ENCODE measurements at places on chromosomes 2 and 18. TPM values are rescaled to one million over a fixed set of nuclear protein-coding genes. Genes with fewer than 3 reads are reported as not detected.

GRCh38 chr2:197165020-197165419 lies 145.6 kb downstream of the ANKRD44 start:
- no peaks in the 10 kb centered on the region for H3K27me3 ChIP-seq
- H3K36me3 ChIP-seq, result no peaks in the 10 kb centered on the region
- no peak overlapping the region for H3K27ac ChIP-seq
- H3K4me3 ChIP-seq, result no peak overlapping the region
- H3K4me1 ChIP-seq, result no peaks in the 10 kb centered on the region

DNA sequence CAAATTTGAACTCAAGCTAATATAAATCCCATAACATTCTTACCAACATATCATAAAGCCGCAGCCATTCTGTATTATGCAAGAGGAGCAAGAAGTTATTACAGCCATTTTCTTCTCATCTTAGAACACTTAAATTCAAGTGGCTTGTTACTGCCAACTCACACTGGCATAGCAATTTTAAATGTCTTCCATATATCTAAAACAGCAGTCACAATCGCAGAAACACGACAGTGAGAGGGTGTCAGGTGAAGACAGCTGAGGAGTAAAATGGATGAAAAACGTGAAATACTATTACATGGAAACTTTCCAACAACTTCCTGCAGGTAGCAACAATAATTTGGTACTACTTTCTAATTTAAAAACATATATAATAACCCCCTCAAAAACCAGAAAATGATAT lies 17.9 kb downstream of the PPP3R1 start:
- no peaks in the 10 kb centered on the region for H3K36me3 ChIP-seq
- no peak overlapping the region for H3K27ac ChIP-seq
- H3K4me3 ChIP-seq, result no peak overlapping the region
- DNase-seq, result no peak
- H3K4me1 ChIP-seq, result peaks cover 94% of the 10 kb centered on the region

- DNase-seq, result no peak
- H3K27me3 ChIP-seq, result no peaks in the 10 kb centered on the region
- no peak overlapping the region for H3K27ac ChIP-seq
- no peak overlapping the region for H3K4me3 ChIP-seq
These were observed 31.1 kb downstream of the ACTR3 start for GRCh38 chr2:113920996-113921395.

DNA sequence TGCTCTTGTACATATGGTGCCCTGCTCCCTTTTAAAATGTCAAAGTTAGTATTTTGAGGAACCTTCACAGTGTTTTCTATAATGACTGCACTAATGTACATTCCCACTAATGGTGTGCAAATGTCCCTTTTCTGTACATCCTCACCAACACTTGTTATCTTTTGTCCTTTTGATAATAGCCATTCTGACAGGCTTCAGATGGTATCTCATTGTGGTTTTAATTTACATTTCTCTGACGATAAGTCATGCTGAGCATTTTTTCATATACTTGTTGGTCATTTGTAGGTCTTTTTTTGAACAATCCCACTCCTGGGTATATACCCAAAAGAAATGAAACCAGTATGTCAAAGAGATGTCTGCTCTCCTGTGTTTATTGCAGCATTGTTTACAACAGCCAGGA lies 268.3 kb downstream of the FBXO15 start:
- H3K27ac ChIP-seq, result no peak overlapping the region
- no peak for DNase-seq

- no peaks in the 10 kb centered on the region for H3K4me1 ChIP-seq
- no peak for DNase-seq
- H3K27ac ChIP-seq, result no peak overlapping the region
- H3K27me3 ChIP-seq, result no peaks in the 10 kb centered on the region
These were observed 367.0 kb downstream of the DSC3 start for GRCh38 chr18:30675493-30675892.

GRCh38 chr2:172753610-172754009 lies 18.0 kb downstream of the RAPGEF4 start:
- H3K36me3 ChIP-seq, result no peaks in the 10 kb centered on the region
- H3K4me3 ChIP-seq, result no peak overlapping the region
- no peak overlapping the region for H3K27ac ChIP-seq
- DNase-seq, result no peak
- H3K27me3 ChIP-seq, result no peaks in the 10 kb centered on the region

- no peak overlapping the region for H3K4me3 ChIP-seq
- no peak overlapping the region for H3K27ac ChIP-seq
- peaks cover 14% of the 10 kb centered on the region for H3K4me1 ChIP-seq
- no peaks in the 10 kb centered on the region for H3K36me3 ChIP-seq
These were observed 24.3 kb upstream of the ASPRV1 start for GRCh38 chr2:69985688-69986087.

- no peak overlapping the region for H3K27ac ChIP-seq
- no peaks in the 10 kb centered on the region for H3K36me3 ChIP-seq
- H3K4me3 ChIP-seq, result no peak overlapping the region
- H3K27me3 ChIP-seq, result no peaks in the 10 kb centered on the region
These were observed 59.0 kb downstream of the MYO5B start for GRCh38 chr18:50135903-50136302.

- H3K4me1 ChIP-seq, result peaks cover 8% of the 10 kb centered on the region
- H3K36me3 ChIP-seq, result no peaks in the 10 kb centered on the region
- DNase-seq, result no peak
- no peak within 1 kb of the TSS for H3K27ac ChIP-seq
- H3K27me3 ChIP-seq, result no peaks in the 10 kb centered on the region
These were observed at the start of gene CIB4 for GRCh38 chr2:26640781-26641564. Gene CIB4 (minus strand): TSS chr2:26641366. CDS start chr2:26641314, 52 bp downstream.

DNA sequence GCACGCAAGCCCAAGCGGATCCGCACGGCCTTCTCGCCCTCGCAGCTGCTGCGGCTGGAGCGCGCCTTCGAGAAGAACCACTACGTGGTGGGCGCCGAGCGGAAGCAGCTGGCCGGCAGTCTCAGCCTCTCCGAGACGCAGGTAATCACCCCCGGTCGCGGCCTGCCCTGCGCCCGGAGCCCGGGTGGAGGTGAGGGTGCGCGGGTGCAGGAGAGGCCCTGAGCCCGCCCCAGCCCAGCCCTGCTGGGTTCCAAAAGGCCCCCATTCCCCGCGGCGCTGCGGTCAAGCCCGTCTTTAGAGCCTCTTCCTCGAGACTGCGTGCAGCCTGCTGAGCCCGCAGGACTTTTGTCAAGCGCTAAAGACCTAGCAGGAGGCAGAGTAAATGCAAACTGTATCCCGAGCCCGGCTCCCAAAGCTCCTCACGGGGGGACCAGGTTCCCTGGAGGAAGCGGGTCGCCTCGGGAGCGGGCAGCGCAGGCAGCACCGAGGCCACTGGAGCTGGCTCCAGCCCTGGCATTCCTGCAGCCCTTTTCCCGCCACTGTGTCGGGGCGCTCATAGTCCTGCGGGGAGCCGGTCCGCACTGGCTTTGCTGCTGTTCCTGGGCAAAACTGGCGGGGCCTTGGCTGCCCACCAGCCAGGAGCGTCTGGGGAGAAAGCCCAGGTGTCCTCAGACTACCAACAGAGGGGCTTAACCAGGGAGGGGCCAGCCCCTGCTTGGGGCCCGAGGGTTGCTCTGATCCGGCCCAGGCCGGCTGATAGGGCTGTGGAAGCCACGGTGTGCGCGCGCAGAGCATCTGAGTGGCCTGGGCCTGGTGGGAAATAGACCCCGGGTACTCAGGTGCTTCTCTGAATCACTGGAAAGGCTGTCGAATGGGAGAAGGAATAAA lies 7.3 kb downstream of the EMX1 start:
- H3K36me3 ChIP-seq, result no peaks in the 10 kb centered on the region
- peaks cover 31% of the 10 kb centered on the region for H3K4me1 ChIP-seq
- no peak overlapping the region for H3K27ac ChIP-seq
- H3K27me3 ChIP-seq, result peaks cover 65% of the 10 kb centered on the region
- H3K4me3 ChIP-seq, result no peak overlapping the region

- H3K27me3 ChIP-seq, result no peaks in the 10 kb centered on the region
- H3K4me1 ChIP-seq, result no peaks in the 10 kb centered on the region
- H3K27ac ChIP-seq, result no peak overlapping the region
These were observed 27.2 kb upstream of the OTX1 start for GRCh38 chr2:63023444-63023843.

GNAL gene
- 2.4 TPM for total RNA-seq

HOXD8 gene
- total RNA-seq, result 1.2 TPM

TCF7L1 gene
- 0.49 TPM for total RNA-seq

AQP4 gene
- 0.23 TPM for total RNA-seq

UGT1A10 gene
- total RNA-seq, result 45.0 TPM

CD207 gene
- total RNA-seq, result 2.5 TPM

DYSF gene
- 5.5 TPM for total RNA-seq

RAX gene
- not detected for total RNA-seq

All from esophagus squamous epithelium (tissue), 5 donors.